SK-N-SH treated with all-trans-retinoic acid at 6 μM for 48 hours (cell line): ENCODE measurements at places on chromosomes 6 and 20.

DNA sequence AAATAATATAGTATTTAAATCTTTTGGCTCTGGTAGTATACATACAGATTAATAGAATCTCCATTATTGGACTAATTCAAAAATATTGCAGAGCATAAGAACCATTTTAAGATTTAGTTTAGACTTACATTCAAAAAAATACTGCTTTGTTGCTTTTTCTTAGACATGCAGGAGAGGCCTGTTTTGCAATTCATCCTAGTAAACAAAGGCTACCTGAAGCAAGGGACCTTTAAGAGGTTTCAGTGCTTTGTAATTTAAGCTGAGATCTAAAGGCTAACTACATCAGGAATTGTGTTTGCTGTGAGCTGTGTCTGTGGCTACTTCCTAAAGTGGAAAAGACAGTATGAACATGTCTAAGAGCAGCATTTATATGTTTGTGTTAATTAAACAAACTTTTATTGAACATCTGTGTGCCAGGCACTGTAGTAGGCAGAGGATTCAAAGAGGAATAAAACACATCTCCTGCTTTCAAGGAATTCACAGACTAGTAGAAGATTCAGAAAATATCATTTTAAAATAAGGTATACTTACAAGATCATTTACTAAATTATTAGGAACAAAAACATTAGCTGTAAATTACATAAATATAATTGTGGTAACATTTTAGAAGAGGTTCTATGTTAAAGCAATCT lies 29.1 kb upstream of the CALHM6 start:
- no peak for ATAC-seq

DNA sequence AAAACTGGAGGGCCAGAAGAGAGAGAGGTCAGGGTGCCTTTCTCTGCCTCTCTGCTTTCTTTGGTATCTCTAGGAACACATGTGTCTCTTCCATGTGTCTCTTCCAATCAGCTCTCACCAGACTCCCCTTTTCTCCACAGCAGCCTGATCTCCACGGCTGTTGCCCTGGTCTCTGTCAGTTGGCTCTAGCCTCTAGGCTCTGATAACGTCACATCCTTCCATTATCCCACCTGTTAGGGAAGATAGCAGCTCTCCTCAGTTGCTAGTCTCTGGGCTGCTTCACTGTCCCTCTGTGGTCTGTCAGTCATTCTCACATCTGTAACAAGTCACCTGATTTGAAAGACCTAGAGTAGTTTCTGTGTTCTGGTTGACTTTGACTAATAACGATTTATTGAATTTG lies 80.2 kb downstream of the PLCB4 start:
- ATAC-seq = no peak

DNA sequence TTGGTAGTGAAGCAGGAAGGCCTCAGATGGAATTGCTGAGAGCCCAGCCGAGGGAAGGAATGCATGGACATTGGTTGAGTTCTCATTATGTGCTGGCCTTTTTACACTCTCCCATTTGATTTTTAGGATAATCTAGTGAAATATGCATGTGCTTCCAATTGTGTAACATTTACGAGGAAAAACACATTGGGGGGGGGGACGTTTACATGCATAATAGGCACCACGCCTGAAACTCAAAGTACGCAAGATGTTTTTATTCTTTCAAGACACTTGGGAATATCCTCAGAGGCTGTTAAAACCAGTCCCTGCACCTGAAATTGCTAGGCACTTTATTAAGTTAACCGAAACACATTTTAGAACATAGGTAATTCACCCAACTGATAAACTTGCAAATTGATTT lies 118.5 kb upstream of the CDH4 start:
- ATAC-seq = no peak

- ATAC-seq = no peak
Observed at GRCh38 chr6:100304575-100304974, 160.1 kb downstream of the SIM1 start.

GRCh38 chr6:43517505-43518357 lies 842 bp downstream of the POLR1C start:
- ATAC-seq = peak; percentile 6

- ATAC-seq = no peak
Observed at GRCh38 chr6:118187568-118188164, 280.6 kb downstream of the SLC35F1 start.

GRCh38 chr20:17594443-17594842 lies 24.6 kb downstream of the DSTN start:
- no peak for ATAC-seq

- ATAC-seq = peak; percentile 66
Observed at GRCh38 chr6:36933102-36933501, 21.4 kb upstream of the PI16 start.

DNA sequence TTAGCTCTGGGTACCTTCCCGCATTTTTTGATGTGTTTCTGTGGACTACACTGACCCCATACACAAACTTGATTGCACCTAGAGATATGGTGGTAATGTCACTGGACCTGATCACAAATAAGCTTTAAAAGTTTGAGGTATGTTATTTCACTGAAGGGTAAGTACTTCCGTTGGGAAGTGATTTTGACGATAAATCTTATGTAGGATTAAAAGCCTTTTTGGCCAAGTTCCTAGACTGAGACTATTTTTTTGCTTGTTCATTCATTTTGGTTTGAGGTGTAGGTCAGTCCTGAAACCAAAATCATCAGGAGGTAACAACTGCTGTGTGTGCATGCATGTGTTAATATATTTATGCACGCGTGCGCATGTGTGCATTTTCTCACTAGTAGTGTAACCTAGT lies 336.3 kb downstream of the TFAP2A start:
- ATAC-seq = no peak

GRCh38 chr20:24972341-24972740 lies 20.2 kb downstream of the APMAP start:
- ATAC-seq = no peak

DNA sequence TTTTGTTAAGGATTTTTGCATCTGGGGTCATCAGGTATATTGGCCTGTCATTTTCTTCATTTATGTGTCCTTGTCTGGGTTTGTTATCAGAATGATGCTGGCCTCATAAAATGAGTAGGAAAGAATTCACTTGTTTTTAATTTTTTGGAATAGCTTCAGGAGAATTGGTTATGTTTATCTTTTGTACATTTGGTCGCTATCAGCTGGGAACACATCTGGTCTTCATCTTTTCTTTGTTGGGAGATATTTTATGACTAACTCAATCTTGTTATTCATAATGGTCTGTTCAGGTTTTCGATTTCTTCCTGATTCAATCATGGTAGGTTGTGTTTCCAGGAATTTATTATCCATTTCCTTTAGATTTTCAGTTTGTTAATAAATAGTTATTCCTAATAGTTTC lies 207.5 kb upstream of the ASCC3 start:
- no peak for ATAC-seq

GRCh38 chr6:69735027-69735426 lies 61.8 kb downstream of the LMBRD1 start:
- no peak for ATAC-seq

DNA sequence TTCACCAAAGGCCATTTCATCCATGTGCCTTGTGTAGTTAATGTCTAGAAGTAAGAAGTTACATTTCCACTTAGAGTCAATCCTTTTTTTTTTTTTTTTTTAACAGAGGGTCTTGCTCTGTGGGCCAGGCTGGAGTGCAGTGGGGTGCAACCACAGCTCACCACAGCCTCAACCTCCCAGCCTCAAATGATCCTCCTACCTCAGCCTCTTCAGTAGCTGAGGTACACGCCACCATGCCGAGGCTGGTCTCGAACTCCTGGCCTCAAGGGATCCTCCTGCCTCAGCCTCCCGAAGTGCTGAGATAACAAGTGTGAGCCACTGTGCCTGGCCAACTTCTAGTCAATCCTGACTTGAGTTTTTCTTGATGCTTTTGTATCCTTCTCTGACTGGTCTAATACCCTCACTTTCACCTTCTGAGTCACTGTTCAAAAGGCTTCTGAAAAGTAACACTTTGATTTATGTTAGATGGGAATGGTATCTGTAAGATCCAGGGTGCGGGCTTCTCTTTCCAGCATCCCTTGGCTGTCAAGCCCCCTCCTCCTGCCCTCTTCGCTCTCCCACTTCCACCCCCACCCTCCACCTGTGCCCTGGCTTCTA lies 22.1 kb downstream of the TRAM2 start:
- no peak for ATAC-seq

DNA sequence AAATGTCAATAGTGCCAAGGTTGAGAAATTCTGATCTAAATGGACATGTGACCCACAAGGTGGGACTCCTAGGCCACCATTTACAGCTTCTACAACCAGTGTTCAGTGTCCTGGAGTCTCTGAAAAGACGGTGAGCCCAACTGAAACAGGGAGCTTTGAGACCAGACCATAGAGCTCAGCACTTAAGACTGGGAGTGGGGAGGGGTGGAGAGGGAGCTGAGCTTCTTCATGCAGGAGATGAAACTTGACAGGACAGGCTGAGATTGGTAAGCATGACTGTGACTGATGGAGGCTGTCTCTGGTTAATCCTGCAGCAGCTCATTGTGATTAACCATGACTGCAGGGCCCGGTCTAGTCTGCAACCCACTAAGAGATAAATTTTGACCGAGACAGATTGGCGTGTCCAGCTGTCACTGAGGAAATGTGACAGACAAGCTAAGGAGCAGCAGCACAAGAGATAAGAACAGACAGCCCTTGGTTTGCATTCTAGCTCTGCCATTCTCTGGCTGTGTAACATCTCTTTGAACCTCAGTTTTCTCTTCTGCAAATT lies 1.4 kb upstream of the AAR2 start:
- no peak for ATAC-seq

DNA sequence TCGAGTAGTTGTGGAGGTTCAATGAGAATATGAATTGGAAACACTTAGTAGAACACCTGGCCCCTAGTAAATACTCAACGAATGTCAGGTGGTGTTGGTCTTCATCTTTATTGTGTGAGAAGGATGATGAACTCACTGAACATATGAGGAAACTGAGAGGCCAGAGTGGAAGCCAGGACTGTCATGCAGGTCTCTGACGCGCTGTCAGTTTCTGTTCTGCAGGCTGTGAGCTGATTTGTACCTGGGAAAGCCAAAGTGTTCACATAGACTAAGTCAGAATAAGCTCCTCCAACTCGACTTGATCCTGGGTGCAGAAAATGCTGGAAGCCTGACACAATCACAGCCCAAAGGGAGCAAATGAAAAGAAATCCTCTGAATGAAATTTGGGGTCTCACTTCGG lies 222.2 kb downstream of the LY86 start:
- ATAC-seq = no peak

GRCh38 chr6:117483645-117484016 lies 1.2 kb downstream of the DCBLD1 start:
- peak; percentile 52 for ATAC-seq

GRCh38 chr6:26235302-26235670 lies 129.7 kb upstream of the BTN3A2 start:
- ATAC-seq = 0 out of 3 replicates have a peak, but pooled peaks have one; percentile 19

DNA sequence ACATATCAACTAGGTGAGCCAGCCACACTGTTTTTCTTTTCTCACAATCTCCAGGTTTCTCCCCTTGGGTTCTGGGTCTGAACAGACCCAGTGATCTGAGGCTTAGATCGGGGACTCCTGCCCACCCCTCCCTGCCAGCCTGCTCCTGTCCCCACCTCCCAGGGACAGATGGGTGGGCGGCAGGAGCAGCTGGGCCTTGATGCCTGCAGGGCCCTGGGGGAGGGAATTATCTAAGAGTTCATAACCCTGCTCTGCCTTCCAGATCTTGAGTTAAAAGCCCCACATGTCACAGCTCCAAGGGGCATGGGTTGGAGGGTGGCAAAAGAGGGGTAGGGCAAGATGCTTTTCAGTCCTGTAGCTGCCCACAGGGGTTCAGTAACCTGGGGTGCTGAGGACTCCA lies 5.2 kb upstream of the XKR7 start:
- ATAC-seq = no peak

- ATAC-seq = peak; percentile 96
Observed at GRCh38 chr6:136113736-136114173, 136.4 kb downstream of the MTFR2 start.

- ATAC-seq = no peak
Observed at GRCh38 chr6:56905378-56905777, 49.5 kb upstream of the BEND6 start.

GRCh38 chr6:170211404-170212025 lies 79.4 kb downstream of the DLL1 start:
- no peak for ATAC-seq

- no peak for ATAC-seq
Observed at GRCh38 chr6:101878554-101879276, 485.2 kb downstream of the GRIK2 start.

DNA sequence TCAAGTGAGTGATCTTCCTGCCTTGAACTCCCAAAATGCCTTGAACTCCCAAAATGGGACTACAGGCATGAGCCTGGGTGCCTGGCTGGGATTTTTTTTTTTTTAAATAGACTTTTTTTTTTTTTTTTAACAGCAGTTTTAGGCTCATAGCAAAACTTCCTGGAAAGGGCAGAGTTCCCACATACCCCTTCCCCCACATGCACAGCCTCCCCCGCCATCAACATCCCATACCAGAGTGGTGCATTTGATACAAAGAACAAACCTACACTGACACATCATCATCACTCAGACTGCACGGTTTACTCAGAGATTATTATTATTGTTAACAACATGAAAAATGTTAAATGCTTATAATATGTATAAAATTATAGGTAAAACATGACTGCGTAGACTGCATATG lies 26.0 kb downstream of the UQCC1 start:
- ATAC-seq = no peak

- ATAC-seq = peak; percentile 98
Observed at GRCh38 chr6:28606424-28607391, 81.0 kb downstream of the GPX5 start.

- no peak for ATAC-seq
Observed at GRCh38 chr6:106882601-106883518, 91.7 kb downstream of the CD24 start.

DNA sequence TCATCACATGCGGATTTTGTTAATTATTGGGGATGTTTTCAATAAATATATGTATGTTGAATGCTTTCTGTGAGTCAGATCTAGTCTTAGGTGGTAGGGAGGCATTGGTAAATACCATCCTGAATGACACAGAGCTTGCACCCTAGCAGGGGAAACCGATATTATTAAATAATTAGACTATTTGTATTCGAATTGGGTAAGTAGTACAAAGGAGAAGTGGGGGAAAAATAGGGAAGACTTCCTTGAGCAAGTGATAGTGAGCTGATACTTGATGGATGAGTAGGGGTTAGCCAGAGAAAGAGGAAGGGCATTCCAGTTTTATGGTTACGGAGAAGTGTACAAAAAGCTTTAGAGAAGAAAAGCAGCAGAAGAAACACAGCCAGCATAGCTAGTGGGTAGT lies 1.5 kb downstream of the RIOK1 start:
- no peak for ATAC-seq

DNA sequence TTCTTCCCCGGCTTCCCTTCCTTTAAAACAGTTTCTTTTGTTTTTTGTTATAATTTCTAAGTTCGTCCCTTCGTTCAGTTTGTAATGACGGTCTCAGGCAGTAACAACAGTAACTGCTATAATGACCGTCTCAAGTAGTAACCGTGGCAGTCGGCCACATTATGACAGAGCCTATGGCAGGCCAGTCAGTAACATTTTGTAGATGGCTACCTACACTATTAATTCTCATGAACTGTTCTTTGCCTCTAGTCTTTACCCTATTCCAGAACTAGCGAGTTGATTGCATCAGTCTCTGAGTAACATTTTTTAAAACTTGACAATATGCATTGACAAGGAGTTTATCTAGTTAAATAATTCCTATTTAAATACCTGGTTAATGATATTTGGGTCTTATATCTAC lies 43.0 kb upstream of the ADGRG6 start:
- ATAC-seq = no peak

- peak; percentile 64 for ATAC-seq
Observed at GRCh38 chr6:19757036-19757435, 80.1 kb upstream of the ID4 start.

- ATAC-seq = no peak
Observed at GRCh38 chr6:170490259-170490658, 62.8 kb downstream of the PSMB1 start.

- ATAC-seq = peak; percentile 75
Observed at GRCh38 chr20:54335299-54335698, 127.4 kb downstream of the PFDN4 start.

- no peak for ATAC-seq
Observed at GRCh38 chr6:93701526-93701925, 282.2 kb upstream of the EPHA7 start.
